ENCODE measurements at places on chromosomes 5 and 9.
A peak's percentile ranks its signal among the peaks of the same experiment; 100 is the strongest.

GRCh38 chr9:132078699-132079356 is 839 bp downstream of the MED27 start:
- DNase-seq = peak; percentile 17

DNA sequence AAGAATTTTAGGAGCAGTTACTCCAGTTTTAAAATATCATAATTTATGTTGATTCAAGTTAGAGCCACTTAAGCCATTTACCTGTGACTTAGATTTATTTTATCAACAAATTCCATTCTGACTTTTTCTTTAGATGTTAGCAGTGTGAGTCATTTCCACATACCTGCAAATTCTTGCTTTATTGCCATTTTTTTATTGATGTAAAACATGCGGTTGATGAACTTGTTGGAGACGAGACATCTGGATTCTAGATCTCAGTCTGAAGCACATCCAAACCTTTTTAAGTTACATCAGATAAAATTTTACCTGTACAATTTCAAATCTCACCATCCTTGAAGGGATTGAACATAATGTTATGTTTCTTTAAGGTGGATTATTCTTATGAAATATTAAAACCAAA is 240.9 kb downstream of the IRX1 start:
- no peak for DNase-seq

DNA sequence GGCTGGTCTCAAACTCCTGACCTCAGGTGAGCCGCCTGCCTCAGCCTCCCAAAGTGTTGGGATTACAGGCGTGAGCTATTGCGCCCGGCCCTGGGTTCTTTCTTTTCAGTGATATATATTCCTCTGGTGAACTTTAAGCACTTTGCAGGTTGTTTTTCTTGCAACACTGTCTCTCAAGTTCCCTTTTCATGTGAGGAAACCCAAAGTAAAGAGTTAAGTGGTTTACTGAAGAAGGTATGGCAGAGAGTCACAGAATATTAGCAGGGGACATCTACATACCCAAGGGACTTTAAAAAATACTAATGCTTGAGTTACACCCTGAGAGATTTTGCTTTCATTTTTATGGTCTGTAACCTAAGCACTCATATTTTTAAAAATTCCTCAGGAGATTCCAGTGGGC is 6.7 kb upstream of the GAPT start:
- no peak for DNase-seq

DNA sequence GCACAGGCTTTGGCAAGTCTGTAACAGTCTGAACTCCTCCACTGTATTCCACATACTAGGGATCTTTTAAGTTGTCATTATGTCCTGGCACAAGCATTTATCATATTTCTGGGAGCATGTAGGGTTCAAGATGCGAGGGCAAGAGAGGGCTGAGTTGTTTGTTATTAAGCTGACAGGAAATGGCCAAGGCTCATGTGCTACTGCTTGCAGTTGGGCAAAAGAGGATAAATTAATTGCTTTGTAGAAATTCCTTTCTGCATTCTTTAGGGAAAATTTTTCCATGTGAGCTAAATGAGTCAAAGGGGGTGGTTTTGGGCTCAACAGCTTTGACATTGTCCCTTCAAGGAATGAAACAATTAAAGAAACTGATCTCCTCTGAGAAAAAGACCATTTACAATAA is 35.4 kb downstream of the DOCK8 start:
- no peak for DNase-seq

All from inflammatory macrophage (primary cell).